Activated CD4-positive, CD25-positive, alpha-beta regulatory T cell (primary cell): ENCODE measurements at places on chromosomes 16 and 17.

DNA sequence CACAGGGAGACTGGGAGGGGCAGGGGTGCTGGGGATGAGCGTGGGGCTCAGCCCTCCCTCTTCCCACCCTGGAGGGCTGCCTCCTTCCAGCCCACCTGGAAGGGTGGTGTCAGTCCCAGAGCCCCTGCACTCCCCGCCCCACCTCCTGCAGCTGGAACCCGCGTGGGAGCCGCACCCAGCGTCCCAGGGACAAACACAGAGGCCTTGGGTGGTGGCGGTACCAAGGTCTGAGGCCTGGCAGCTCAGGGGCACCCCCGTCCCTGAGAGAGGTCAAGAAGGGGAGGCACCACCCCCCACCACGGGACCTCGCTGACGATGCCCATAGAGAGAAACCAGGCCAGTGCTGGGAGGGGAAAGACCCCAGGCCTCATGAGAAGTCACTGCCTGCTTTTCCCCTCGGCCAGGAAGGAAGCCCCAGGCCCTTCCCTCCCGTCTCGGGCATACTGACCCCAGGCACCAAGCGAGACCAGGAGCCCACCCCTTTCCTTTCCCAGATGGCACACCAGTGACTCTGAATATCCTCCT is 4.1 kb downstream of the HS3ST6 start:
- no peak for DNase-seq

- no peak for DNase-seq
These were observed 954 bp downstream of the IL32 start for GRCh38 chr16:3066440-3066748.

DNA sequence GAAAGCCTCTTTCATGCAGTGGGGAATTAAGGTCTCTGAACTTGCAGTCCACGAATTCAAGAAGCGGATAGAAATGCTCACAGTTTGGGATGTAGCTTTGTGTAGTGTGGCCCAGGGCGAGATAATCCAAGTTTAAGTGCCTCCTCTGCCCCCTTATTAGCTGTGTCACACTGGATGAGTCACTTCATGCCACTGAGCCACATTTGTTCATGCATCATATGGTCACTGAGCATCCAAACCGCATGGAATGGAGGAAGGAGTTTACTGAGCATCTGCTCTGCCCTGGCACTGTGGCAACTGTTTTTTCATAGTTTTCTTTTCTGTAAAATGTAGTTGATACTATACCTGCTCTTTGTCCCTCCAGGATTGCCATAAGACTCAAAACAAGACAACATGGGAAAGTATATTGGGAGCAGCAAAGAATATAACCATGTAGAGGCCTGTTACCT is 15.1 kb upstream of the DHX8 start:
- DNase-seq: no peak

GRCh38 chr17:31907342-31907962 is 5.9 kb upstream of the UTP6 start:
- DNase-seq: no peak

- no peak for DNase-seq
These were observed 11.8 kb downstream of the FMNL1 start for GRCh38 chr17:45233423-45233924.

DNA sequence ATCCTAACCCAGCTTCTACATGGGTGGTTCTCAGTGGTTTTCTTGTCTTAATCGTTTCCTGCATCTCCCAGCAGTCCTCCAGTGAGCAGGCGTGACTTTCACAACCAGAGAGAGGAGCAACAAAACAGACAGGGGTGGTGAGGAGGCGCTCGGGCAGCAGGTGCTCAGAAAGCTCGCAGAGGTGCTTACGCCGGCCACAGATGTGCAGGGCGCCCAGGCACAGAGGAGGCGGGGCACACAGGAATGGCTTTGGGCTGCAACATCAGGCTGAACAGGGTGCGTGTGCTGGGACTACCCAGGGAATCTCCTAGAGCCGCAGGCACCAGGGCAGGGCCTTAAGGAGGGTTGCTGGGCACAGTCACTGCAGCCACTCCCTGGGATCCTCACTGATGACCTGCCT is 32.6 kb downstream of the KLHDC4 start:
- DNase-seq: no peak

DNA sequence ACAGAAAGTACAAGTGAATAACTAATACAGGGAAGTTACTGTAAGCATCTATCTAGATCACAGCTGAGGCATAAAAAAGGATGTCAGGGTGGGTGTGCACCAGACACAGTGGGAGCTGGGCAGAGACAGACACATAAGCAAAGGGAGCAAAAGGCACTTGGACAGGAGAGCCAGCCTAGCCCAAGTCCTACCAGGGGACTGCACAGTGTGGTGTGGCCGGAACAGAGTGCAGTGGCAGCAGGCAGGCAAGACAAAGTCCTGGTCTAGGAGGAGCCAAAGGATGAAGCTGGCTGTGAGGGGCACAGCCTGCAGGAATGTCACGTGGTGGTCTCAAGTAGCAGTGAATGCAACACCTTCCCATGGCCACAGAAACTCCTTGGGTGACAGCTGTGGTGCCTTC is 21.9 kb downstream of the RAD51D start:
- DNase-seq: no peak

DNA sequence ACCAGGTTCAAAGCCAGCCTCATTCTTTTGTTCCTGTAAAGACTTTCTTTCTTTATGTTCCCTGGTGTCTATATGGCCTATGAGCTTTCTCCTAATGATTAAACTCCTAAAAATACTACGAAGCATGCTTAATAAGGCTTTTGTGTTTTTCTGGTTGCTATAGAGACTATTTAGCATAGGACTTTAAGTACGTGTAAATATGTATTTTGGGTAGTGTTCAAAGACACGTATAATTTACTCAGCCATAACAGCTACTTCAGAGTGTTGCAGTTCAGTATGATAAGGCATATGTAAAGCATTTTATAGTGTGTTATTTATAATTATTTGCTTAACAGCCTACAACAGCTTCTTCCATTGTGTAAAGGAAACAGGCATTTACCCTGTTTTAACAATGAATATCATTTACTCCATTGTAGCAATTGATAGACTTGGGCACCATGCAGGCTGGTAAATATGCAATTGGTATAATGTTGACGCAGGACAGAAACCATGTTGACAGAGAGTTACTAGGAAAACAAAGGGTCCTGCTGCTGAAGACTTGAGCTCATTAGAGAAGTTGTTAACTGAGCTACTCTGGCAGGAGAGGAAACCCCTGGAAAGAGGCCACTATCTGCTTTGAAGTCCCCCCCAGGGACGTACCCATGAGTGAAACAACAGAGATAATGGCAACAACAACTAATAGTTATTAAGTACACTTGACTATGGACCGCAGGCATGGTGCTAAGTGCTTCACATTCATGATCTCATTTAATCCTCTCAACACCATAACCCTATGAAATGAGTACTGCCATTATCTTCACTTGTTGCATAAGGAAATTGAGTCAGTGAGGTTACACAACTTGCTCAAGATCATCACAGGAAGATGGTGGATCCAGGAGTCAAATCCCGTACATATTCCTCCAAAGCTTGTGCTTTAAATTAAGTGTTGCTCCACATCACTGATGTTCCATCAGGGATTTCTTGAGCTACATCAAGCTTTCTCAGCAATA is 342.2 kb upstream of the DYNLRB2 start:
- DNase-seq: no peak

DNA sequence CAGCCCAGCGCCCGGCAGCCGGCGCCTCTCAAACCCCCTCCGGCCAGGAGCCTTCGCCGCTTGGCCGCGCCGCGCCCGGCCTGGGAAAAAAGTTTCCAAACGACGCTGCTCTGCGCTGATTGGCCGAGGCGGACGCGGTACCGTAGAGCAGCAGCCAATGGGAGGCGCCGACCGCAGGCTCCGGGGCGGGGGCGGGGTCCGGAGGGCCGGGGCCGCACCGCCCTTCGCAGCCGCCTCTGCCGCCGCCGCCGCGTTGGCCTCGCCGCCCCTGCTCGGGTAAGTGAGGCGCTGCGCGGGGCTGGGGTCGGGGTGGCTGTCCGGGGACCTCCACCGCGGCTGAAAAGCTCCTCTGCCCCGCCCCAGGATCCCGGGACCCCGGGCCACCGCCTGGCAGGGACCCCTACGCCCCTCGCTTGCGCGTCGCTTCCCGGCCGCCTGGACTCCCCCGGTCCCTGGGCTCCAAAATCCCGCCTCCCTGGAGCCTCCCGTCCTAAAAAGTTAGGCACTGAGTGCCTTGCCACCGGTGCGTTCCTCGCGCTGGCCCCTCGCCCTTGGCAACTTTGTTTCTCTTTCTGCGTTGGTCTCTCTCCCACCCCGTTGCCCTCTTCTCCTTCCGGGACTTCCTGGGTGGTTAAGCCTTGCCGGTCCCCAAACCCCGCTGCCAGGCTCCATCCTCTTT is at the start of gene NDE1:
Gene NDE1, plus strand, starts transcription at position 227 of the 679 bp plus-strand sequence. CDS start 14,534 bp downstream, outside the sequence.
- peak; percentile 78 for DNase-seq

DNA sequence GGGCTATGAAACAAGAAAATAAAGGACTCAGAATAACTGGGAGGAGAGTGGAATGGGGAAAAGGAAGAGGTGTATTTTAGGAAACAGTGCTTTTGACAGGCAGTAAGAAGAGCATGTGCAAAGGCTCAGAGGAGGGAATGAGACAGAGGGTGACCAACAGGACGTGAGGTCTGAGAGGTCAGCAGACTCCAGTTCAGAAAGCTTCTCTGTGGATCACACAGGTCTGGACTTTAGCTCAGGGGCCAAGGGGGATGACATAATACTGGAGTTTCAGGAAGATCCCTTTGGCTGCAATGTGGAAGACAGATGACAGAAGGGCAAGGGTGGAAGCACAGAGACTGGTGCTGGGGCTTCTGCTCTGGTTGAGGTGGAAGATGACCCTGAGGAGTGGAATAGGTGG is 489.9 kb upstream of the CDH5 start:
- no peak for DNase-seq

DNA sequence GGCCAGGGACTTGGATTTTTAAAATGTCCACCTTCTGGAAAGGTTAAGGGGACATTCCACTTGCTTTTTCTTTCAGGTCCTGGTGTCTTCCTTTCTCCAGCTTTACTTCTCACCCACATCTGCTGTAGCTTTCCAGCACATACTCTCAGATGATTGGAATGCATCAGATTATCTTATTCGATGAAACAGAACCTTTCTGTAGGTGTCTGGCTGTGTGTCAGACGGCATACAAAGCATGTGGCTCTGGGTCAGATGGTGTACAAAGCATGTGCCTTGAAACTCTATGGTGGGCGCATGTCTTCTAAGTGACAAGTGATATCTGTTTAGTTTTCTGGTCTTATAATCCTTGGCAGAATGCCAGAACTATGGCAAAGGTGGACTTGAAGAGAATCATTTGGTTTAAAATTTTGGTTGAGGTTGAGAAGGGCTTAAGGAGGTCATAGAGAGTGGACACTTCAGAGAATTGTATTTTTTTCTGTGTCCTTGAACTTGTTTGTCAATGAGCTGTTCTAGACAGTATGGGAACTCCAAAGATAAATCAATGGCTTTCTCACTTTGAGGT is 125.3 kb downstream of the FTO start:
- DNase-seq: no peak

- no peak for DNase-seq
These were observed 151.2 kb downstream of the IRX5 start for GRCh38 chr16:55081622-55082590.

- DNase-seq: no peak
These were observed 3.6 kb downstream of the SCNN1G start for GRCh38 chr16:23186171-23186570.

GRCh38 chr16:31569360-31569717 is 41.6 kb downstream of the AHSP start:
- DNase-seq: no peak

DNA sequence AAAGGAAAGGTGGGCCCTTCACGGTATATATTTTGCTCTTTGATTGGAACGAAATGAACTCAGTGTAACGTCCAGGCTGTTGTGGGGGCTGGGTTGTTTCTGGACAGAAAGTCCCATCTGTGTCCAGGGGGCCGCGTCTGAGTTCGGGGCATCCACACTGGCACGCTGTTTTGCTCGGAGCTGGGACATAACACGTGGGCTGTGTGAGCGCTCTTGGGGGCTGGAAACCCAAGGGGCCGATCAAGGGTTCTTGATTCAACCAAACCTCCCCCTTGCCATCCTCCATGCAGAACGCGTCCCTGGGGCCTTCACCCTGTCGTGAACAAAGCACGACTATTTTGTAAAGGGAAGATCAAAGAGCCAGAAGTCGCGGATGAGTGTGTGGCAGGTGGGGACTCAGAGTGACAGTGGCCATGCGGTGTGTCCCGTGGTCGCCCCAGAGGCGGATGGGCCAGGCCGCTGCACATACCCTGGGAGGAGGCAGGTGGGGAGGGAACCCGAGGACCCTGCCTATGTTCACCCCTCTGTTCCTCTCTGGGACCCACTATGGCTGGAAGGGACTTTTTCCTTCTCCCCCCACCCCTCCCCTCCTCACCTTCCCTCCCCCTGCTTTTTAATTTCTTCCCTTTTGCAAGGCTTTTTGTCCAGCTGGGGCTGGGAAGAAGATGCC is 387.2 kb downstream of the SEC14L1 start:
- no peak for DNase-seq

- DNase-seq: no peak
These were observed 18.2 kb downstream of the SCN4A start for GRCh38 chr17:63954402-63955063.

DNA sequence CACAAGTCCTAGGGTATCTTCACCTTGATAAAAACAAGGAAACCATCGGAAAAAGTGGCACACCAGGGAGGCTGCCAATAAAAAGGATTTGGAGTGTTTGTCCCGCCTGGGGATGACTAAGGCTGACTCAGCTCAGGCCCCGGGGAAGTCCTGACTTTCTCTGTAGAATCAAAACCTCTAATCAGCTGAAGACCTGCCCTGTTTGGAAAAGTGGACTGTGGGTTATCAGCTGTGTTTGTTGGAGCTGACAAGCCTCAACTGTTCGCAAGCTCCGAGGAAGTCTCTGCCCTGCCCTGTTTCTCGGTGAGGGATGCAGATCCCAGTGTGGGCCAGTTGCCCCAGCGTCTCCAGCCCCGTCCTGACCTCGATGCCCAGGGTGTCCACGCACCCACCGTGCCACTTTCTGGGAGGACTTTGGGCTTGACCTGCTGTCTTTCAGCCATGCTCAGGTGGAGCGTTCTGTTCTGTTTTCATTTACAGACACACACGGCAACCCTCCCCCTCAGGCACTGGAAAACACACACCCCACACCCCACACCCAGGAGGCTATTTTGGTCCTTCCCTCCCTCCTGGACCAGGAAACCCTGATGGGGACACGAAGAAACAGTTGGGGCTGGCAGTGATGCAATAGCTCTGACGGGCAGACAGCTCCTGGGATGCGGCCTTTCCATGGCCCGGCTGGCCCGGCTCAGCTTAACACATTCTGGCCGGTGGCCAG is 27.6 kb upstream of the PITPNA start:
- no peak for DNase-seq

DNA sequence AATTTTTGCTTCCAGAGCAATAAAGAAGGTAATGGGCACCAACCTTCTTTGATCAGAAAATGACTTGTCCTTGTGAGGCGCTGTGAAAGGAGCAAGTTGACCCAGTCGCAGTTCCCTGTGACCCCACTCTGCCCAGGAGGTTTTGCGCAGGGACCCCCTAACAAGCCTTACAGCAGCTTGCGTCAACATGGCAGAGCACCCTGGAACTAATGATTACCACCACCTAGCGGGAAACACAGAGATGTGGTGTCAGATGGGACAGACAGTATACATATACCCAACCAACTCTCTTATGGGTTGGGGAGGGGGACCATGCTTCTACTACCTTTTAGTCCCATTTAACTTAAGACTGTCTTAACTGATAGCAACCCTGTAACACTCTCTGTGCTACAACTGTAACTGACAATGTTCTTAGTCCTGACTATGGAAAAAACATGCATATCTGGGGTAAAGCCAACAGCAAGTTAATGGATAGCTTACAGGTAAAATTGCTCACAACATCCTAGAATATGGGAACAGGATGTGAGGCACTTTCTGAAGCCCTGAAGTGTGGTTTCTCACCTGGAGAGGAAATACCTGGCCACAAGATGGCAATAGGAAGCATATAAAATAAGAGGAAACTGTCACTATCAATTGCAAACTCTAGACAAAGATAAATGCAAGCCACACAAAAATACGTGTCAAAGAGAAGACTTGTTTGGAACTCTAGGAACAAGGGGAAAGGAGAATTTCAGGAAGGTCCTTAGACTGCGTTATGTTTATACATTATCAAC is 3.0 kb downstream of the KARS1 start:
- no peak for DNase-seq
